Mucosa of gallbladder (tissue), 1 donor: ENCODE measurements at places on chromosomes 1 and 21. TPM values are rescaled to one million over a fixed set of nuclear protein-coding genes. Genes with fewer than 3 reads are reported as not detected.

DNA sequence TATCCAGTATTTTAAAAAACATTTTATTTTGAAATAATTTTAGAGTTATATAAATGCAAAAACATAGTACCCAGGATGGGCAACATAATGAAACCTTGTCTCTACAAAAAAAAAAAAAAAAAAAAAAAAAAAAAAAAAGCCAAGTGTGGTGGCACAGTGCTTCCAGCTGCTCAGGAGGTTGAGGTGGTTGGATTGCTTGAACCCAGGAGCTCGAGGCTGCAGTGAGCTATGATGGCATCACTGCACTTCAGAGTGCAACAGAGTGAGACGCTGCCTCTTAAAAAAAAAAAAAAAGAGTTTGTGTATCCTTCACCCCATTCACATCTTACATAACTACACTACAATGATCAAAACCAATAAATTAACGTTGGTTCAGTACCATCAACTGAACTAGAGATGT, 115.6 kb upstream of the KIF26B start:
- DNase-seq: no peak

DNA sequence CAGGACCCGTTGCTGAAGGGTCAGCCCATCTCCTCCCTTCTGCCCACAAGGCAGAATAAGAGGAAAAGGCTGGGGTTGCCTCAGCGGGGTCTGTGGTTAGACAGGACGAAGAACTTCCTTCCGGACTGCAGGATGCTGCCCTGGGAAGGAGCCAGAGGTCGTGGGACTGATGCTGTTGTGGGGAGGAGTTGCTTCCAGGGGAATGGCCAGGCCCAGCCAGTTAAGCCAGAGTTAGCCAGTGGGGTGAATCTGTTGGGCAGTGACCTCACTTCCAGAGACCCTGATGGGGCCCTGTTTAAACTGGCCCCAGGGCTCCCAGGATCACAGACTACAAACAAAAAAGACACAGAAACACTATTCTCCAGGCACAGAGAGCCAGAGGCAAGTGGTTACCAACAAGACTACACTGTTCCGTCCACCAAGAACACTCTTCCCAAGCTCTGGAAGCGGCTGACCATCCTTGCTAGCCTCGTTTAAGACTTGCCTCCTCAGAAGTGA, 13.0 kb downstream of the FAM229A start:
- DNase-seq: no peak

SPATA17 gene
- total RNA-seq: 1.8 TPM

DNA sequence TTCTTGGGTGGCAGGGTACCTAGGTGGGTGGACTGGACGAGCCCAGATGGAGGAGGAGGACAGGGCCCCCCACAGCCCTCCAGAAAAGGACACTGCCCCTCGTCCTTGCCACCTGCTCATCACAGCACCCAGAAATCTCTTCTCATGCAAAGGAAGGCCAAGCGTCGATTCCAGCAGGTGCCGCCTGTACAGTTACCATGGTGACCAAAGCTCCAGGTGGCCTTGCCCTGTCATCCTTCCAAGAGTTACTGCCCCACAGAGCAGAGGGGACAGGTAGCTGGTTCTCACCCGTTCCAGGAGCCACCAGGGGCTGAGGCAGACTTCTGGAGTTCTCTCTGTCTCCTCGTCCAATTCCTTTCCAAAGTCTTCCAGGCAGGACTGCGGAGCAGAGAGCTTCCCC, 119.9 kb upstream of the VAMP3 start:
- no peak for DNase-seq

CCDC17 gene
- total RNA-seq: 2.8 TPM

- DNase-seq: peak; percentile 19
Measured at GRCh38 chr1:60621368-60621851, 461.0 kb upstream of the NFIA start.

DNA sequence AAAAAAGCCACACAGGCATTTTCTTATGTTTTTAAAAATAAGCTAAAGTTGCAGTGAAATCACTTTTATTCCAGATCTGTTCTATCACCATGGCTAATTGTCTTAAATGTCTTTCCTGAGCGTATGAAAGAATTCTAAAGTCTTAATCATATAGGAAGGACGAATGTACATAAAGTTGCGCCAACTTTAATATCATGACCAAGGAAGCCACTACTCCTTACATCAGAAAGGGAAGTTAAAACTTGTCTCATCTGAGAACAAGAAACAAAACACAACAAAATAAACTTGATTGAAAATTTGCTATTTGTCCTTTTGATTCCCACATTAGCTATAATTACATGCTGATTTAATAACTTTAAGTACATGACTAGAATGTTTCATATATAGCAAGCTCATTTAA, 26.5 kb downstream of the CNIH4 start:
- no peak for DNase-seq

DNA sequence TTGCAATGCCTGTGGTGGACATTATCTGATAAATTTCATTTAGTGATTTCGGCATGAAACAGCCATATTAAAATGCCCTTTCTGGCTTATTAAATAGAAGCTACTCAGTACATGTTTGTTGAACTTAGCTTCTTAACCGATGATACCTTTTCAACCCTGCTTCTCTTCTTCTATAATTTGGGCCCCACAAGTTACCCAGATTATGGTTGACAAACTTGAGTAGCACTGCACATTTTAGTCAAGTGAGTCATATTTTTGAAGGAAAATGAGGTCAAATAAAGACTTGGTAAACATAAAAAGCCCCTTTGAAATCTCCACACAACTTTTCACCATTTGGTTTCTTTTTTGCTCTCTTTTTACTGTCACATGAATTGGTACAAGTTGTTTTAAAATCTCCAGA, 33.8 kb downstream of the GIPC2 start:
- DNase-seq: no peak

CTTNBP2NL gene
- total RNA-seq: 56.0 TPM

HSD11B1 gene
- 5.7 TPM for total RNA-seq

TSPAN2 gene
- total RNA-seq: 12.1 TPM

GRCh38 chr1:113013823-113014222, 57.8 kb upstream of the SLC16A1 start:
- DNase-seq: no peak

GRCh38 chr1:59008599-59009347, 224.9 kb upstream of the JUN start:
- no peak for DNase-seq

DNA sequence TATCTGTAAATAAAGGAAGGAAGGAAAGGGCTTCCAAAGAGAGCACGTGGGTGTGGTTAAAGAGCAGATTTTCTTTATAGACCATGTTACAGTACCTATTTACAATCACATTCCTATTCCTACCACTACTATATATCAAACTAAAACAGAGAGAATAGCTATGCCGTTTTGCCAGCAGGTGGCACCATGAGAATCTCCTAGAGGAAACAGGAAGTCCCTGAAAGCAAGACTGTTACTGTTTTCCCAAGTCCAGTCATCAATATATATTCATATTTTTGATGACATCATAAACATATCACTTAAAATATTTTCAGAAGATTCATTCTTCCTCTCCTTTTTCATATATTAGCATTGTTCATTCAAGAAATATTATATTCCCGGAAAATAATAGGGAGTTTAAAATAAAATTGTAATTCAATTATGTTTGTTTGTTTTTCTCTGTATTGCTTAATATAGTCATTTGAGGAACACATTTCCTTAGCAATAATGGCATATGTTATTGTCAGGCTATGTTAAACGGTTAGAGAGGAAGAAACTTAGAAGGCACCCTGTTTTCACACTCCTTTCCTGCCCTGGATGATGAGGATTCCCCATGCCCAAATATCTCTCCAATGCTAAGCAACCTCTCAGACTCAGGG, 6.6 kb downstream of the CCDC190 start:
- peak; percentile 46 for DNase-seq

GRCh38 chr1:47793563-47793962, 203.6 kb downstream of the TRABD2B start:
- DNase-seq: no peak

DNA sequence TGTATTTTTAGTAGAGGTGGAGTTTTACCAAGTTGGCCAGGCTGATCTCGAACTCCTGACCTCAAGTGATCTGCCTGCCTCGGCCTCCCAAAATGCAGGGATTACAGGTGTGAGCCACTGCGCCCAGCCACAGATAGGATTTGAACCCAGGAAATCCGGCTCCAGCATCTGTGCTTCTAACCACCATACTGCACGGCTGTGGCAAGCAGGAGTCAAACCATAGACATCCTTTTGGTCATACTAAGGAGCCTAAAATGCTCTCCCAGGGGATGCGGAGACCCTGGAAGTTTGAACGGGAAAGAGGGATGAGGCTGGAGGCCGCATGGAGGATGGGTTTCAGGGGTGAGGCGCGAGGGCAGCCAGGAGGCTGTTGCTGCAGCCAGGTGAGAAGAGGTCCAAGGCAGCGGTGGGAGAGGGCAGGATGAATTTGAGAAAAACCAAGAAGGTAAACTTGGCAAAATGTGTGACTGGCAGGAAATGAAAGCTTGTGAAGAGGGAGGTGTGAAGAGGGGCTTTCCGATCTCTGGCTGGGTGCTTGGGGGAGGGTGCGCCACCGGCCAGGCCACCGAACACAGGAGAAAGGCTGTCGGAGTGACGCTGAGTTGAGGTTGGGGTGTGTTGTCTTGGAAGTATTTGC, 24.0 kb upstream of the CDK18 start:
- no peak for DNase-seq

DNA sequence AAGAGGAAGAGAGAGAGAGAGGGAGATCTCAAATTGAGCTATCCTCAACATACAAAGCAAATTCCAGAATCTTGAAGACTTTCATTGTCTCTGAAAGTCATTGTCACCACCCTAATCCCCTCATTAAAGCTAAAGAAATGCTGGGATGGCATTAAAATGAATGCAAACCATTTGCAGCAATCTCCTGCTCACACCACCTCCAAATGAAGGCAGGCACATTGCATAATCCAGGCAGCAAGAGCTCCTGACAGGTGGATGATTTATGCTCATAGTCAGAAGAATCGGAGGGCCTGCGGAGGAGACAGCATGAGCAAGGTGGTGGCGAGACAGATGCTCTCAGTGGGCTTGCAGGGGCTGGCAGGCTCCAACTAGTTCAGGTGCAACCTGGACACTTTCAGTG, 90.2 kb downstream of the ESRRG start:
- DNase-seq: no peak

CADM3 gene
- total RNA-seq: 5.2 TPM

CLCA1 gene
- 0.37 TPM for total RNA-seq

GRCh38 chr1:209583408-209583807, at the start of gene CAMK1G:
Gene CAMK1G (plus strand): TSS chr1:209583714. CDS start chr1:209594984, 11,270 bp downstream.
- no peak for DNase-seq

DNA sequence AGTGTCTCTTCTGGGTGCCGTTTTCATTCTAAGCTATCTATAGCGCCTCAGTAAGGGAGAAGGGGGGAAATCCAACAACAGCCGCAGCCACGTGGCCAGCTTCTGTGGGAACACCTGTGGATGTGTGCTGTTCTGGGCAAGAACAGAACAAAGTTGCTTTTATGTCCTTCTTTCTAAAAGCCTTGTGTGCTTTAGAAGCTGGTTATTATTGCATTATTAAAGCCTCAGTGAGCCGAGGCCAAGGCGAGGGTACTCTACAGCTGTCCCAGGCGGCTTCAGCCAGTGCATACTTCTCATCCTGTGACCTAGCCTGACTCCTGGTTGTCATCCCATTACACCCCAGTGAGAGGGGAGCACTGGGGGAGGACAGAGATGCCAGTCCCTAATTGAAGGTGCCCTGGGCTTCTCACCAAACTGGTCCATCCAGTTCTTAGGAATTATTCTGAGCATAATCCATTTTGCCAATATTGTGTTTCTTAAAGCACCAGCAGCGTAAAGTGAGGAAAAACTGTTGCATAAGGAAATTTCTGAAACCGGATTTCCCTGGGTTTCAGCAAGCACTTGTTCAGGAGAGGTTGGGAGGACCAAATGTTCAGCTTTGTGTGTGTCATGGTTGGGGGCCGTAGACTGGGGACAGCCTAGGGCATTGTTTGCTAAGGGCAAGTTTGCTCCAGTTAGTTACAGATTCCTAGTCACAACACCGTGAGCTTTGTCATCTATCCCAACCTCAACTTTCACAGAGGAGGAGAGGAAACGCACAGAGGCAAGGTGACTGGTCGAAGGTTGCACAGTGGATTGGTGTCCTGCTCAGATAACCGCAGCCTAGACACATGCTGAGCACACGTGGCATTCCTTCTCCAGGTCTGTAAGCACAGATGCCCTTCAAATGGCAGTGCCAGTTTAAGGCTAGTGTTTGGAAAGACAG, 61.0 kb upstream of the ATP1A1 start:
- DNase-seq: peak; percentile 70
